ENCODE measurements at places on chromosomes 1 and 21. TPM values are rescaled to one million over a fixed set of nuclear protein-coding genes. Genes with fewer than 3 reads are reported as not detected.

MLLT11 gene
- total RNA-seq: 0.09 TPM

GRCh38 chr1:27906759-27907158, 28.0 kb upstream of the SMPDL3B start:
- DNase-seq: no peak

C1orf53 gene
- 6.8 TPM for total RNA-seq

DNA sequence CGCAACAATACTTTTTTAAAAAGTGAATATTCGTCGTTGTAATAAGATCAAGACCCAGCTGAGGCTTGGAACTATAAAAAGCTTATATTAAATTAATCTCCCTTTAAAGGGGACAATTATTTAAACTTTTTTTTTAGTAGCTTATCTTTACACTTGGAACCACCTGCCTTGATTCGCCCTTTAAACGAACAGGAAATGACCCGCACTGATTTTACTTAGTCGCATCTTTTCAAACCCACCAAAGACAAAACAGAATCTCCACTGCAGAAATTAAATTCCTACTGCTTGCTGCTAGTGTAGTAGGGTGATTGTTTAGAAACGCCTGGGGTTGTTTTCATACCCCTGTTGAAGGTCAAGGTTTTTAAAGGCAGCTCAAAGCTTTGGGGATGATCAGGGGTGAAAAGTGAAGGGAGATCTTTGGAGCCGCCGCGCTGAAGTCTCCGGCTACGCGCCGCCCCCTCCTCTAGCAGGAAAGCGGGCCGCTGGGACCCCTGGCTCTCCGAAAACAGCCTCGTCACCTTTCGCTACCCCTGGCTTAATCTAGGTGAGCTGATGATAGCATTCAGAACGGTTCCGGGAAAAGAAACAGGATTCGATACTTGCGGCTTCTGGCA, 163.4 kb downstream of the RUNX1 start:
- peak; percentile 58 for DNase-seq

GRCh38 chr21:40505681-40506080, 341.3 kb downstream of the DSCAM start:
- DNase-seq: no peak

DNA sequence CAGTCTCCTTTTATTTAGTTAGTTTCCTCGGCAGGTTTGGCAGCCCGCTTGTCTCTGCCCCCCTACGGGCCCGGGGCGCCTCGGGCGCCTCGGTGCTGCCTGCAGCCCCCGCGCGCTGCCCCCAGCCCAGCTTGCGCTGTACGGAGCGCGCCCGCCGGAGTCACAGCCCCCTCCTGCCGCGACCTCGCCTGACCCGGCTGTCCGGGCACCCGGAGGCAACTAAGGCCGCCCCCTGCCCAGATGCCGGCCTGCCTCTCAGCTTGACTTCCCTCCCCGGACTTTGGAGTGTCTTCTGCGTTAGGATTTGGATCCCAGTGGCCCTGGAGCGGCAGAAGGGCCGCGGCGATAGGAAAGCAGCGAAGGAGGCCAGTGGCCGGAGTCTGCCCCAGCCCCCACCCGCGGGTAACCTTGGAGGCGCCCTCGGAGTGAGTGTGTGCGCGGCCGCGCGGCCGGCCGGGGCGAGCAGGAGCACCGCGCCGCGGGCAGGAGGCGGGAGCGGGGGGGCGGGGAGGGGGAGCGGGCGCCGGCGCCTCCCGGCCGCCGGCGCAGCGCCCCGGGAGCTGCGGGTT, 7.6 kb downstream of the CDKN2C start:
- peak; percentile 72 for DNase-seq

DNA sequence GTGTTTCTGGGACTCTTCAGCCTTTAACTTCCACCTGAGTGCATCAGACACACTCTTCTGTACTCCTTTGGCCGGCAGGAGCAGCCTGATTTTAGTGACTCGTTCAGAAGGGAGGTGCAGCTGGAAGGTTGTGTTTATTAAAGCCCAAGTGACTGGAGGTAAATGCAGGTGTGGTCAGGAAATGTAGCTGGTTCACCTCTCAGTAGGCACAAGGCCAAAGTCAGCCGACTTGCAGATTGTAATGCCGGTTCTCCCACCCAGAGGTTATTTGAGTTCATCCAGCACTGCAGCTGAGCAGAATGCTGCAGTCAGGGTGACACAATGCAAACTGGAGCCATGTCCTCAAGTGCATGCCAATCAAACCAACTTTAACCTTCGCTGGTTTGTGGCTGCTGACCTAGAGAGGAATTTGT, 91.5 kb downstream of the SPATA46 start:
- peak; percentile 75 for DNase-seq

EXO1 gene
- 2.1 TPM for total RNA-seq

LRRC38 gene
- total RNA-seq: not detected

DNA sequence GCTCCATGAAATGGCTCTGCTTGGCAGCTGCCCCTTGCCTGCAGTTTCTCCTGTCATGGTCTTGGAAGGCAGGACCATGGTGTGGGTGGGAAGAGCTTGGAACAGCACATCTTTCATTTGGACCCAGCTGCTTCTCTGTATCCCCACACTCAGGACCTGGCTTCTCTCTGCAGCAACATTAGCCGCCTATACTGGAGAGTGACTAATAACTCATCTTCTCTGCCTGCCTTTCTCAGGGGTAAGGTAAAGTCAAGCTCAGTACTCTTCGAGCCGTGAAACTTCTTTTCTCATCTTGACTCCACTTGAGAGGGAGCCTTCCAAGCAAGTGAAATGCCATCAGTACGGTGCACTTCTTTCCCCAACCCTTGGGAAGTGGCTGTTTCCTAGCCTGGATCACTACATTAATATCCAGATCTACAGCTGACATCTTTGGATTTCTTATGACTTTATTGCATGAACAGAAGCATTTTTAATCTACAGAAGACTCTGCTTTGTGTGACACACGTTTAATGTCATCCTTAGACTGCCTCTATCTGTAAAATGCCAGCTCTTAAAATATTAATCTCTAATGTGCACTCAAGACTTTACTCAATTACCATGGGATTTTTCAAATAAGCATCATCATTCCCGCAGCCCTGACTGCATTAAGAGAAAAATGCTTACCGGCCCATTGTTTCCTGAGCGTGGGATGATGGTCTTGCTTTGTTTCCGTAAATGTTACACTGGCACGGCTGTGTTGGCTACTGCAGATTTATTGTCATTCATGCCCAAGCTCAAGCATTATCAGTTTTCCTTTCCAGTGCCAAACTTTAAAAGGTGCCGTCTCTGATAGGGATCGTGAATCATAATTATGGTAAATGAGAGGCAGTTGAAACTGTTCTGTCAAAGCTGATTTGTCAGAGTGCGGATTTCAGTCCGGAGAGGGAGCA, 242.9 kb downstream of the HHAT start:
- no peak for DNase-seq

FALEC gene
- total RNA-seq: not detected

DNA sequence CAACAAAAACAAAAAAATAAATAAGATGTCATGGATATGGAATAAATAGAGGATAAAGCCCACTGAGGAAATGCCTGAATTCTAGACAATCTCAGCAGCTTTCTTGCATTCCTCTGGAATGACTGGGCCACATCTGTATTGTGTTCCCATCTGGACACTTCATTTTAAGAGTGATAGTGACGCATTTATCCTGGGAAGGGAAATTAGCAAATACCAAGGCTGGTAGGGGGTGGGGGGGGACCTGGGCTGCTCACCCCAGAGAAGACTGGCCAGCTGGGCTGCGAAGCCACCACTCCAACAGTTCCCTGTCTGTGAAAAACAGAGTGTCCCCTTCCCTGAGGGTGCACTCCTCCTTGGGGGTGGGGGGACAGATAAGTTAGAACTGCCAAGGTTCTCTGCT, 106.3 kb downstream of the HIVEP3 start:
- no peak for DNase-seq

LINGO4 gene
- total RNA-seq: 0.24 TPM

LORICRIN gene
- total RNA-seq: not detected

TNFRSF25 gene
- 35.3 TPM for total RNA-seq

DNA sequence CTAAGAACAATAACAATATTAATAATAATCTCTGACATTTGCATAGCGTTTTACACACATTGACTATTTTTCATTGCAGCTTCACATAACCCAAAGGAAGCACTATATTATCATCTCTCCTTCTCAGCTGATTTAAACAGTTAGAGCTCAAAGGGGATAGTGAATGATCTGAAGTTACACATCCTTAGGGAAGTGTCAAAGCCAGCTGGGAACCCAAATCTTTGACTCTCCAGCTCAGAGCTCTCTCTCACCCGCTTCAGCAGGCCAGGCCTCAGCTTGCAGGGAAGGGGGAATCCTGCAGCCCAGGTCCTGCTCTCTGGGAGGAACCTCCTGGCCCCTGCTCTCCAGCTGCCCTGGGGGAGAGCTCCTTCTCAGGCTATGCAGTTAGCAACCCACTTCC, 26.3 kb downstream of the PLEKHA6 start:
- no peak for DNase-seq

DNA sequence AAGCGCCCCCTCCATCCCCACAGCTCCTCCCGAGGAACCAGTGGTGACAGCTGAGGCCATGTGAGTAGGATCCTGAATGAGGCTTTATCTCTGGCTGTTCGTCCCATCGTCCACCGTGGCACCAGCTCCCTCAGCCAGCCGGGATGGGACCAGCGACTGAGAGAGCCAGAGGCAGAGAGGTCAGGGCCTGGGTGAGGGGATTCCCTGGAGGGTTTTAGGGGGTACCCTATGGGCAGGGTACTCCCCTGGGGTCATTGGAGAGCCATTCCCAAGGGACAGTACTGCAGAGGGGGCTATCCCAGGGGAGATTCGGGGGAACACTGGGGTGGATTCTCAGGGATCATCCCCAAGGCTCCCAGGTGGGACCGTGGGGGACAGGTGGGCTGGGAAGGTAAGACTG, 2.4 kb downstream of the TMEM125 start:
- peak; percentile 4 for DNase-seq

- no peak for DNase-seq
Observed at GRCh38 chr1:6831366-6831765, 46.1 kb downstream of the CAMTA1 start.

DNA sequence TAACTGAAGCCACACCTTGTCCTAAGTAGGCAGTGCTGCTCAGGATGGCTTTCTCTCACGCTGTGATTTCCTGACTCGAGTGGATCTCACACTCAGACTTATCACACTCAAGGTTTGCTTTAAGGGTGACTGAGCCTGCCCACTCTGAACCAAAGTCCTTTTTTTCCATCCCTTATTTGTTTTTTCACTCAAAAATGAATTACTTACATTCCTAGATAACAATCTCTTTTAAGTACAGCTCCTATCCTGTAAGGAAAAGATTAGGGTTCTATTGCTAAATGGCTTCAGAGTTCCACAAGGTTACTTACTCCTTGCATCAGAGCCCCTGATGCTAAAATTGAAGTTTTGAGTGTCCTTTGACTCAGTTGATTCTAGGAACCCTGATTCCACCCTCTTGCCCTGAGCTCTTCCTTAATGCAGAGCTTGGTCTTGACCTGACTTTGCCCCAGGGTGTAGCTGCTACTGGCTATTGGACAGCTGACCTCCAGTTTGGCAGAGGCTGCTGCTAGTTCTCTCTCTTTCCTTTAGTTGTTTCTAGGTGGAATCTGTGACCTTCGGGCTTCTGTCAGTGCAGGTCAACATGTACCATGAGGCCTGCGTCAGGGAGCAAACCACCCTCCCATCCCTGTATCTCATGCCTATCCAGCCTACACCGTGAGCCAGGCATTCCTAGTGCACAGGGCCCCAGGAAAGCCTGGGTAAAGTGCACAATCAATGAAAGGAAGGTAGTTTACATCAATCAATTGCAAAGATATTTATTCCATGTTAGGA, 80.1 kb upstream of the CD55 start:
- DNase-seq: no peak

Data from mucosa of descending colon (tissue), 3 donors.